LHCN-M2 (cell line): ENCODE measurements at places on chromosomes 13 and 19. TPM values are rescaled to one million over a fixed set of nuclear protein-coding genes. Genes with fewer than 3 reads are reported as not detected.
A peak's percentile ranks its signal among the peaks of the same experiment; 100 is the strongest.

DNA sequence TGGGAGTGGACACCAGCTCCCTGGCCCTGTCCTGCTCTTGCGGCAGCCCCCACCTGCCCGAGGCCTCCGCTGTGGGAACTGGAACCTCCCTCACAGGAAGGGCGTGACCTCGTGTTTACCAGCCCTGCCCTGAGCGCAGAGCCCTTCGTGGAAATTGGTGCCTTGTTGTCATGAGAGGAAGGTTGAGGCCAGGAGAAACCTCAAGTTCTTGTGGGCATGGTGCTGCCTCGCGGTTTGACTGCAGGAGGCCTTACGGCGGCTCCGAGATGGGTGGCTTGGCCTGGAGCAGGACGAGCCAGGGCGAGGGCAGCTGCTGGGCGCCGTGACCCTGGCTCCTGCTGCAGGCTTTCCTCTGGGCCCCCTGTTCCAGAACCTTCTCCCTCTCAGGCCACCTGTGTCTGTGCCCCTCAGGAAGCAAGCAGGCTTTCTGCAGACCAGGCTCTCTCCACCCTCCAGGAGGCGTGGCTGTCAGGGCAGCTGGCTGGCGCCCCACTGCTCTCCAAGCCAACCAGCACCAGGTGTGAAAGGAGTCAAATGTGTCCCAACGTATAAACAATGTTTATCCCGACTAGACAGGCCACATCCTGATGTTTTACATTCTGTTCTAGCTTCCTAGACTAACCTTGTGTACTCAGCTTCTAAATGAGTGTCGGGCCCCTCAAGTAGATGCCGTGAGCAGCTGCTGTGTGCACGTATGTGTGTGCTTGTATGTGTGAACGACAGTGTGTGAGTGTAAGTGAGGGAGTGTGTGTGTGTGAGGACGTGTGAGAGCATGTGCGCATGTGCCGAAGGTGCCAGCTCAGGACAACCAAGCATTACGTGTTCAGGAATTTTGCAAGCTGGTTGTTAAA, 10.4 kb upstream of the RASA3 start:
- no peak for DNase-seq

DNA sequence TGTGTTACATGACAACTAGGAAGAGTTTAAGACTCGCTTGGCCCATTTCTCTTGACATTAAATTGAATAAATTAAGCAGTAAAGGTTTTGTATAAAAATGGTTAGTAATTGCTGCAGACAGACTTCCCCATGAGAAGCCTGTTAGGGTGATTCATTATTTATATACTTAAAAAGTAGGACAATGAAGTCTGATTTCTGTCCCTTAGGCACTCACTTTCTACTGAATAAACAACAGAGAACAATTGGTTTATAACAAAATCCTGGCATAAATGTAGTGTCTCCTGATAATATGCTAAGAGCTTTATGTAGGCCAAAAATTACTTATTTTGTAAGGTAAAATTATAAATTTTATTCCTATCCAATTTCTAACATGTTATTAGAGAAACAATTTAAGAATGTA, 2138.5 kb upstream of the PCDH20 start:
- no peak for DNase-seq

GRCh38 chr19:36049080-36049698, 4.9 kb downstream of the THAP8 start:
- no peak for DNase-seq

GRCh38 chr13:106172176-106172905, 363.1 kb downstream of the EFNB2 start:
- DNase-seq, result no peak

GRCh38 chr13:40371531-40372125, 294.8 kb downstream of the FOXO1 start:
- DNase-seq, result peak; percentile 66

ZNF578 gene
- total RNA-seq, result 2.0 and 5.6 TPM in 2 replicates

ZNF8 gene
- total RNA-seq, result 4.5 and 6.2 TPM in 2 replicates
